ENCODE measurements at places on chromosomes 5 and 9. TPM values are rescaled to one million over a fixed set of nuclear protein-coding genes. Genes with fewer than 3 reads are reported as not detected.

Gene CAPSL
- total RNA-seq: not detected

Gene FAM151B
- 1.9 TPM for total RNA-seq

Gene C9
- not detected for total RNA-seq

Gene IL4
- not detected for total RNA-seq

Gene ADCY2
- 0.84 TPM for total RNA-seq
